ENCODE measurements at places on chromosomes 6 and 20.

- no peak for DNase-seq
Observed at GRCh38 chr6:100176311-100176950, 182.4 kb upstream of the MCHR2 start.

DNA sequence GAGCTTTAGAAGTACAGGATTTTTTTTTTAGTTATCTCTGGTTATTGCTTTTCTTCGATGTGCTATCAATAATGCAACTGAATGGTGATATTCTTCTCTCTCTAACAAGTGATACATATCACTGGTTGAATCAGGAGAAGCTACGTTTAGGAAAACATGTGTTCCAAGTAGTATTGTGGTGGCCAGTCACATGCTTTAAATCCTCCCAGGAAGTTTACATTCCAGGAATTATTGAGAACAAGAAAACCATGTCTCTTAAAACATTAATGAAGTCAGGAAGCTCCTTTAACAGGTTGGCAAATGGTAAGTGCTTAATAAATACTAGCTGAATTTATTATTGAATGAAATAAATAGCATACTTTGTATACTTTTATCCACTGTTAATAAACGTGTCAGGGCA, 371.1 kb downstream of the BCKDHB start:
- DNase-seq: no peak

DNA sequence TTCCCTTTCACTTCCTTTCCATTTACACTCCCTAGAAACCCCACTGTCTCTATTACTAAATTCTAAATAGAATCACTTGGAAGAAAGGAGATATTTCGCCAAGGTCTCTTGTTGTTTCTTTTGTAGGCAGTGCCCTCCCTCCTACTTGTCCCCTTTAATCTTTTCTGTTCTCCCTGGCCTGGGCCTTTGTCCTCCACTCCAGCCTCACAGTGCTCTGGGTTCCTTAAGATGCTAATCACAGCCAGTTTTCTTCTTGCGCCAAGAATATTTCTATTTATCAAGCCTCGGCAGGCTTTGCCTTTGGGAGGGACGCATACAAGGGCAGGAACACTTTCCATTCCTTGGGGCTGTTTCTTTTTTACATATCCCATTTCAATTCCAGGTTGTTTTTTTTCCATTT, 520.6 kb upstream of the CHD6 start:
- no peak for DNase-seq

DNA sequence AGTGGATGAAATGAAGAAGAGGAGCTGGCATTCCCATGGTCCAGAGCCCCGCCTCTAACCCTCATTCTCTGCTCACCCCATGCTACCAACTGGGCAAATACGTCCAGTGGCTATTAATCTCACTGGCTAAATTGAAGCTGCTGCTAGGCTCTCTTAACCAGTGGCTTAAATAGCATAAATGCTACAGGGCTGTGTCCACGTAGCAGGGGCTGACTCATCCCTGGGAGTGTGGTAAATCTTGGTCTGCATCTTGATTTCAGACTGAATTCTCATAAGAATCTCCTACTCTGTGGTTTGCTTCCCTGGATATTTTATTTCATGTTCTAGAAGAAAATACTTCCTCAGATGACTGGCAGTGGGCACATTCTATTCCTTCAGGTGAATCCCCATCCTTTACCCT, 193.1 kb upstream of the ARG1 start:
- DNase-seq: no peak

DNA sequence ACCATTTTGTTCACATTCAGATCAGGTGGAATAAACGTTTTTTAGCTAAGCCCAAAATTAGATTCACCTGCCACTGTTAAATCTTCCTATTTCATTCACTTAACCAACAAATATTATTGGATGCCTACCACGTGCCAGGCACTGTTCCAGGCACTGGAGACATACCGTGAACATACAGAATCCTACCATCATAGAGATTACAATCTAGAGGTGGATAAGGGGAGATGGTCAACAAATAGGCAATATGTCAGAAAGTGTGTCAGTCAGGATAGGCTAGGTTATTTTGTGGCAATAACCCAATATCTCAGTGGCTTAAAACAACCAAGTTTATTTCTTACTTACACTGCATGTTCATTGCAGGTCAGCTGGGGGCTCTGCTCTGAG, 58.7 kb upstream of the REV3L start:
- DNase-seq: no peak

- DNase-seq: no peak
Observed at GRCh38 chr6:12318749-12319148, 28.6 kb downstream of the EDN1 start.

DNA sequence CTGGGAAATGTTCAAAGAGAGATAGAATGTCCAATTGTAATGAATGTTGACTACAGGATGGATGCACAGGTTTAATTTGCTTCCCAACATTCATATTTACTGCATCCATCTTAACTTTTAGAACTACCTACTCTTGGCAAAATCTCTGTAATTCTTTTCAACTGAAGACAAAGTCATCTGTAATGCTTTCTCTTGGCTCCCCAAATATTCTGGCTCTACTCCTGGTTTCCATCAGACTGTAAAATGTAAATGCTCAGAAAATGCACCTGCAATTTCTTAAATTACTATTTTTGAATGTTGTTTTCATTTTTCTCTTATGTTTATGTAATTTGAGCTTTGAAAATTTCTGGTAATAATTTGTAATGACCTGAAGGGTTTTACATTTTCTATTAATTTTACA, 480.8 kb upstream of the IMPG1 start:
- peak; percentile 43 for DNase-seq

DNA sequence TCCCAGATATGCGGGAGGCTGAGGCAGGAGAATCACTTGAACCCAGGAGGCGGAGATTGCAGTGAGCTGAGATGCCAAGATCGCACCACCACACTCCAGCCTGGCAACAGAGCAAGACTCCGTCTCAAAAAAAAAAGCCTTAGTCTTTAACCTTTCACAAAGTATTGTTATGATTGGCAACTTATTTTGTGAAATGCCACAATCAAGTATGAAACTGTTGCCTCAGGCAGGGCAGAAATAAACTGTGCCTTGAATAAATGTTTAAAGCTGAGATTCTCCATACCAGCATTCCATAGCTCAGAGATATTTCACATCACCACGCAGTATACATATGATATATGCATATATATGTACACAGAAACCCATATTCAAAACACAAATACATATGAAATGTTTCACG, 120.1 kb upstream of the CCDC28A start:
- no peak for DNase-seq

DNA sequence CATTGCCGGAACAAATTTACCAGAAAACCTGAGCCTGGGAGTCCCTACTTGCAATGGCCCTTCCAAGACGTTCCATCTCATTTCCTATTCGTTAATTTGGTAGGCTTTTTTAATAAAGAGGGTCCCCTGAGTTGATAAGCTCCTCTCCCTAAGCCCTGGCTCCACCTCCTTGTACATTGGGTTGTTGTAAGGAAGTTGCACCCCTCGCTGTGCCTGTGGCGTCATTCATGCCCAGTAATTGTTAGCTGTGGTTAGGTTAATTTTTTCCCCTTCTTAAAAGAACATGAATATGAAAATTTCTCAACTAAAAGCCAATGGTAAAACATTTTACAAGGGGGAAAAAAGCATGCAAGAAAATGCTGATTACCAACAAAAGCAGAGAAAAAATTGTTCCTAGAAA, 91.9 kb downstream of the SLC24A3 start:
- no peak for DNase-seq

GRCh38 chr20:33372993-33373441, 28.3 kb downstream of the CDK5RAP1 start:
- DNase-seq: no peak

- no peak for DNase-seq
Observed at GRCh38 chr6:152244998-152245630, 392.0 kb downstream of the SYNE1 start.

- no peak for DNase-seq
Observed at GRCh38 chr20:29300579-29301551, 1956.6 kb upstream of the DEFB115 start.

DNA sequence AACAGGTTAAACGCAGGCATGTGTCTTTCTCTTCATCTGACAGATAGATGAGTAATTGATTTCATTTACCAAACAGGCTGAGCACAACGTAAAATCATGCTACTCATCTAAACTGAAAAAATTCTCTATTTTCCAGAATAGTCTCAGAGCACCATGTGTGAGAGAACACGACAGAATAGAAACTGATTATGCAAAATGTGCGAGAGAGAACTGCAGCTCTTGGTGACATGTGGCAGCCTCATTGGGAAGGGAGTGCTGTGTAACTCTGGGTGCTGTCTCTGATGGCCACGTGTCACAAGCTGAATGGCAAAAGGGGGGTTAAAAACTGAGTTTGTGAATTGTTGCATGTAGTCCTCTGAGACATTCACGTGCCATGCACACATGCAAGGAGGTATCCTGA, 143.7 kb upstream of the ATXN1 start:
- DNase-seq: no peak

All from hindlimb muscle (tissue), 1 donor.